ENCODE measurements at places on chromosomes 3 and 15. TPM values are rescaled to one million over a fixed set of nuclear protein-coding genes. Genes with fewer than 3 reads are reported as not detected.

CFAP100 gene
- total RNA-seq = not detected

DNA sequence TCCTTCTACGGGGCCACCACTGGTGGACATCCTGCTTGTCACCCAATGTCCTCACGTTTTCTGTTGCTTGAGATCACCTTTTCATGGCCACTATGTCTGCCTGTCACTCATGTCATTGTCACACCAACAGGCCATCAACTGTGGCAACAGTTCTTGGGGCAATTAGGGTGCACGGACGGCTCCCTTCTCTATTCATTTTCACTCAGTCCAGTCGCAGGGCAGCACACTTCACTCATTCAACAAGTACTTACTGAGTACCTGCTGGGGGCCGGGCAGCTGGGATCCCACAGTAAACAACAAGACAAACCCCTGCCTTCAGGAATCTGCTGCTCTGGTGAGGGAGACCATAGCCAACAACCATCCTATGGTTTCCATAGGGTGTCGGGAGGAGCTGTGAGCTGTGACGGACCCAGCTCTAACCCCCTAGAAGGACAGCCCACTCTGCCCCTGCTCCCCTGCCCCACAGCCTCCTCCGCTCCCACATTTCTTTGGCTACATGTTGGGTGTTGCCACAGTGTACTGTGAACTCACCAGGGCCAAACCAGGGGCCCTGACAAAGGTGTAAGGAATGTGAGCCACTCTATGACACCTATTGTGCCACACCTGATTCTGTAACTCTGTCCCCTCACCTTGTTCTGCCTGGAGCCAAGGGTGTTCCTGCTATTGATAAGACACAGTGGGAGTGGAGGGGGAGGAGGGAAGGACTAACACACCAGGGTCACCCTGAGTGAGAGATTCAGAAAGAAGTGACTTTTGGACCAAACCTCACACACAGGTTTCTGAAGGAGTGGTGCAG lies 1.9 kb downstream of the VILL start:
- peaks cover 5% of the 10 kb centered on the region for H3K4me1 ChIP-seq
- H3K27me3 ChIP-seq = no peaks in the 10 kb centered on the region
- H3K27ac ChIP-seq = no peak overlapping the region
- H3K36me3 ChIP-seq = no peaks in the 10 kb centered on the region

DNA sequence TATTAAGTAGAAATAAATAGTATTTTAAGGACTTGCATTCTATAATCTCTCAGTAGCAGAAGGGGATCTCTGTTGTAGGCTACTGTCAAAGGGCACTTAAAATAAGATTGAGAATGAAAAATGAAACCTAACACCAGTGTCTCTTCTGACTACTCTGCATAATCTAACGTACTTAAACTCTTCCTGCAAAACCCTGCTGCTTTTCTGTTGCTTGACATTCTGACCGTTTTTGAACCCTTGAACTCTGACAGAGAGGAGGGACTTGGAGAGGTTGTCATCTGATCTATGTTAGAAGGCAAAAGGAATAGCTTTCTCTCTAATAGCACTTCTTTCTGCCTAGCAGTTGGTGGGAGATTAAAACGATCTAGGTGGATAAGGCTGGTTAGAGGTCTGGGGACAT lies 204.6 kb downstream of the ZIC1 start:
- no peak overlapping the region for H3K4me3 ChIP-seq
- no peaks in the 10 kb centered on the region for H3K27me3 ChIP-seq
- no peak overlapping the region for H3K27ac ChIP-seq

- H3K27me3 ChIP-seq = no peaks in the 10 kb centered on the region
- H3K27ac ChIP-seq = no peak overlapping the region
- H3K4me1 ChIP-seq = no peaks in the 10 kb centered on the region
- DNase-seq = no peak
- H3K36me3 ChIP-seq = peaks cover 12% of the 10 kb centered on the region
Measured at GRCh38 chr3:142210608-142211007, 14.8 kb downstream of the GK5 start.

- H3K4me3 ChIP-seq = no peak overlapping the region
- H3K4me1 ChIP-seq = peaks cover 18% of the 10 kb centered on the region
- DNase-seq = no peak
- H3K36me3 ChIP-seq = peaks cover 22% of the 10 kb centered on the region
Measured at GRCh38 chr3:149654188-149654601, 3.6 kb downstream of the WWTR1 start.

- no peak overlapping the region for H3K4me3 ChIP-seq
- no peaks in the 10 kb centered on the region for H3K27me3 ChIP-seq
- no peak for DNase-seq
- no peak overlapping the region for H3K27ac ChIP-seq
Measured at GRCh38 chr15:63517202-63517601, 12.8 kb downstream of the USP3 start.

GRCh38 chr15:39078026-39078425 lies 502.9 kb upstream of the THBS1 start:
- no peak overlapping the region for H3K27ac ChIP-seq
- no peak overlapping the region for H3K4me3 ChIP-seq
- H3K27me3 ChIP-seq = no peaks in the 10 kb centered on the region
- no peaks in the 10 kb centered on the region for H3K36me3 ChIP-seq

AP3B2 gene
- total RNA-seq = 0.07 TPM

- no peak overlapping the region for H3K4me3 ChIP-seq
- H3K27ac ChIP-seq = no peak overlapping the region
- no peak for DNase-seq
- H3K36me3 ChIP-seq = no peaks in the 10 kb centered on the region
Measured at GRCh38 chr3:29720665-29721064, 439.8 kb downstream of the RBMS3 start.

- DNase-seq = no peak
- H3K36me3 ChIP-seq = no peaks in the 10 kb centered on the region
- H3K27me3 ChIP-seq = no peaks in the 10 kb centered on the region
Measured at GRCh38 chr3:42819351-42819965, 10.2 kb downstream of the ACKR2 start.

ETV5 gene
- 89.7 TPM for total RNA-seq

DNA sequence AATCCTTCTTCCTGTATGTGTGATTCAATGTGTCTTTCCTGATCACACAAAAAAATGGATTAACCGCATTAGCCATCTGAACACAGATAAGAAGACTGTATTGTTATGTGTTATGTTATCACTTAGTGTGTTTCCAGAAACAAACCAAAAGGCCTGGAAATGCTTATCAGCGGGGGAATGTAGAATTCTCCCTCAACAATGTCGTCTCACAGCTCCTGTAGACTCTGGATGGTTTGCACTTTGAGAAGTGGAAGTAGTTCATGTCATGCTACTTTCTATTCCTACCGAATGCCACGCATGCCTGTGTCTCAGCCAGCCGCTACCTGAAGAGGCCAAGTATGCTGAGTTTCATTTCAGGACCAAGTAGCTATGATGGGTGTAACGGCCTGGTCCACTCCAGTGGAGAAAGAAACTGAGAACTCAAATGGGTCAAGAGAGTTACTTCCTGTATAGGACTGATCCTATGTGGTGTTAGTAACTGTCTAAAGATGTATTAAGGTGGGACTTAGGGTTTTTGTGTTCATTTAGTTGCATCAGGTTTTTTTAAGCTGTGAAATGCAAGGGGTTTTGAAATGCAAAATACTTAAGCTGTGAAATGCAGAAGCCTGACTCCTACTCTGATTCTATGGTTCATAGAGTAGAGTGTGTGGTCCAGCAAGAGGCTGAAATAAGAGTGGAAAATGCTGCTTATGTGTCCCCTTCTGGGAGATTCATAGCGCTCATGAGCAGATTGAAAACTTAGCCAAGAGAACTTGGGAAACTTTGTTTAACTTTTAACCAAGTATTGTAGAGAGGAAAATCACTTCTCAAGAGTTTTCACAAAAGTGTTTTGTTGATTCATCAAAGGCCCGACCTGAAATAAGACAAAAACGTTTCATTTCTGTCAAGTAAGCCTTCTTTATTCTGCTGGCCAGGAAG lies 118.5 kb upstream of the LMOD3 start:
- no peak overlapping the region for H3K4me3 ChIP-seq
- no peak overlapping the region for H3K27ac ChIP-seq
- no peak for DNase-seq
- no peaks in the 10 kb centered on the region for H3K27me3 ChIP-seq
- peaks cover 10% of the 10 kb centered on the region for H3K4me1 ChIP-seq

GRCh38 chr15:85646538-85647091 lies 148.1 kb downstream of the KLHL25 start:
- DNase-seq = no peak
- no peak overlapping the region for H3K4me3 ChIP-seq
- no peak overlapping the region for H3K27ac ChIP-seq
- no peaks in the 10 kb centered on the region for H3K4me1 ChIP-seq
- no peaks in the 10 kb centered on the region for H3K36me3 ChIP-seq
- no peaks in the 10 kb centered on the region for H3K27me3 ChIP-seq

GRCh38 chr3:66490214-66490613 lies 10.6 kb downstream of the LRIG1 start:
- H3K4me1 ChIP-seq = no peaks in the 10 kb centered on the region
- DNase-seq = no peak
- peaks cover 29% of the 10 kb centered on the region for H3K27me3 ChIP-seq
- H3K27ac ChIP-seq = no peak overlapping the region
- H3K4me3 ChIP-seq = no peak overlapping the region
- H3K36me3 ChIP-seq = no peaks in the 10 kb centered on the region

- no peaks in the 10 kb centered on the region for H3K27me3 ChIP-seq
- no peak for DNase-seq
- H3K36me3 ChIP-seq = no peaks in the 10 kb centered on the region
- H3K4me1 ChIP-seq = peaks cover 18% of the 10 kb centered on the region
- H3K27ac ChIP-seq = no peak overlapping the region
Measured at GRCh38 chr3:155270063-155270462, 23.4 kb downstream of the STRIT1 start.

DNA sequence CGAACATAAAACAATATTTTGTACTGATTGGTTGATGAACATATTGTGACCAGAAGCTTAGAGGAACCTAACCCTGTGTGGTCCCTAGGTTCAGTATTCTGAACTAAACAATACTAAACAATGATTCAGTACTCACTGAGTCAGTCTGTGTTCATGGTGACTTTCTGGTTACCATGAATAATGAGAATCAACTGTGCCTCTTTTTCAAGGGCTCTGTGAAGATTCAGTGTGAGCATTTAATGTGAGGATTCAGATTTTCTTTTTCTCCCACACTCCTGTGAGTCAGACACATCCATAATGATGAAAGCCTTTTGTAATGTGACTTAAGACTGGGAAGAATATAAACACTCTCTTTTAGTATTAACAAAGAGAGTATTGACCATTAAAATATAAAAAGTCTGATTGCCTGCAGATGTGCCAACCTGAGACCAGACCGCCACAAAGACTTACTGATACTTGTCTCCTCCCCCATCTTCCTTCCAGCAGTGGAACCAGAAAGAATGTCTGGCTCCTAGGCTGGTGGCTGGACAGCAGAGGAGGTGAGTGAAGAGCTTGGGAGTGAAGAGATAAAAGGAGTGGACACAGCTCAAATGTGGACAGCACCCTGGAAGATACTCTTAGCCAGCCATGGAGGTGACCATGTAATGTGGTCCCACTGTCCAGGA lies 17.6 kb upstream of the ACTL6A start:
- no peak overlapping the region for H3K27ac ChIP-seq
- H3K36me3 ChIP-seq = no peaks in the 10 kb centered on the region
- no peak for DNase-seq
- no peaks in the 10 kb centered on the region for H3K27me3 ChIP-seq
- no peaks in the 10 kb centered on the region for H3K4me1 ChIP-seq

- no peak for DNase-seq
- H3K36me3 ChIP-seq = no peaks in the 10 kb centered on the region
- no peaks in the 10 kb centered on the region for H3K27me3 ChIP-seq
- H3K4me1 ChIP-seq = no peaks in the 10 kb centered on the region
Measured at GRCh38 chr3:155714295-155714718, 30.6 kb downstream of the PLCH1 start.

- no peak overlapping the region for H3K27ac ChIP-seq
- no peak for DNase-seq
- no peaks in the 10 kb centered on the region for H3K27me3 ChIP-seq
- H3K36me3 ChIP-seq = no peaks in the 10 kb centered on the region
Measured at GRCh38 chr3:94778814-94779494, 716.1 kb downstream of the NSUN3 start.

- DNase-seq = no peak
- no peak overlapping the region for H3K27ac ChIP-seq
- H3K36me3 ChIP-seq = no peaks in the 10 kb centered on the region
- H3K4me3 ChIP-seq = no peak overlapping the region
- H3K27me3 ChIP-seq = peaks cover 17% of the 10 kb centered on the region
Measured at GRCh38 chr15:38625886-38626285, 61.3 kb upstream of the RASGRP1 start.

DNA sequence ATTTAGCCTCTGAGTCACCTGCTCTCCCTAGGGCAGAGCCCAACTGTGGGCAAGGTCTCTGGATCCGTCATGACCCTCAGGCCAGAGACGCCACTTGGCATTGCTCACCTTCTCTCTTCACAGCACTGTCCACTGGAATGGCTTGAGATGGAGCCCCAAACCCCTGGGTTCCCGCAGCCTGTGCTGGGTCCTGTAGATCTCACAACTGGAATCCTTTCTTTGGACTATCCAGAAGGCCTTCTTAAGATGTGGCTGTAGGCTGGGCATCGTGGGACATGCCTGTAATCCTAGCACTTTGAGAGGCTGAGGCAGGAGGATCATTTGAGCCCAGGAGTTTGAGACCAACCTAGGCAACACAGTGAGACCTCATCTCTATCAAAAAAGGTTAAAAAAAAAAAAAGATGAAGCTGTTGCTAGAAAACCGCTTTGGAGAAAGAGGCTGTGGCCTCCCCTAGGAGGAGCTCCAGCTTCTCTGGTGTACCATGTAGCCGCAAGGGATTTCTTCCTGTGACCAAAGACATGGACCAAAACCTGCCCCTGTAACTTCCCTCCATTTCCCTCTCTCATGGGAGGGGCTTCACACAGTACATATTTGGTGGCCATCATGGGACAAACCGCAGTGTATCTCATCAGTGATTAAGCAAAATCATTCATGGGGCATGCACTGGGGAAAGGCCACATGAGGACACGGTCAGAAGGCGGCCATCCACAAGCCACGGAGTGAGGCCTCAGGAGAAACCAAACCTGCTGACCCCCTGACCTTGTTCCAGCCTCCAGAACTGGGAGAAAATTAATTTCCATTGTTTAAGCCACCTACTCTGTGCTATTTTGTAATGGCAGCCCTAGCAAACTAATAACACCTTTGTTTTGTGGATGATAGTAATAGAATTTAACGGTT lies 23.3 kb upstream of the BUB1B start:
- H3K4me1 ChIP-seq = no peaks in the 10 kb centered on the region
- H3K27me3 ChIP-seq = no peaks in the 10 kb centered on the region
- no peak overlapping the region for H3K27ac ChIP-seq
- H3K36me3 ChIP-seq = no peaks in the 10 kb centered on the region
- no peak overlapping the region for H3K4me3 ChIP-seq
- no peak for DNase-seq

DNA sequence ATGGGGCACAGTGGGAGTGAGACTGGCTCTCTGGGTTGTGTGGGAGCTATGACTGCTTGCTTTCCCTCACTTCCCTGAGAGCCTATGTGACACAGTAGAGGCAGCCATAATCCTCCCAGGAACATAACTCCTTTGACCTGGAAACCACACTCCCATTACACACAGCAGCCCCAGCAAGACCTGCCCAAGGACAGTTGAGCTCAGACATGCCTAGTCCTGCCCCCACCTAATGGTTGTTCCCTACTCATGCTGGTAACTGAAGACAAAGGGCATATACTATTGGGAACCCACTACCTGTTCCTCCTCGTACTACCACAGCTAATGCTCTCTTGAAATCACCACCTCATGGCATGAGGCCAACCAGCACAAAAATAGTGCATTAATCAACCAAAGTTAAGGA lies 550.4 kb upstream of the ARPP21 start:
- no peak overlapping the region for H3K27ac ChIP-seq
- DNase-seq = no peak
- H3K36me3 ChIP-seq = no peaks in the 10 kb centered on the region
- no peak overlapping the region for H3K4me3 ChIP-seq
- H3K4me1 ChIP-seq = no peaks in the 10 kb centered on the region

DUOX2 gene
- total RNA-seq = 0.44 TPM
